NCI-H2171 (cell line): ENCODE measurements at places on chromosomes 16 and 17.

GRCh38 chr16:11429123-11429522, 83.9 kb downstream of the RMI2 start:
- DNase-seq, result no peak

GRCh38 chr16:23948949-23949411, 113.2 kb downstream of the PRKCB start:
- DNase-seq, result no peak

GRCh38 chr17:70314506-70314905, 145.2 kb downstream of the KCNJ2 start:
- no peak for DNase-seq

GRCh38 chr16:68760671-68761275, 23.7 kb downstream of the CDH1 start:
- no peak for DNase-seq

DNA sequence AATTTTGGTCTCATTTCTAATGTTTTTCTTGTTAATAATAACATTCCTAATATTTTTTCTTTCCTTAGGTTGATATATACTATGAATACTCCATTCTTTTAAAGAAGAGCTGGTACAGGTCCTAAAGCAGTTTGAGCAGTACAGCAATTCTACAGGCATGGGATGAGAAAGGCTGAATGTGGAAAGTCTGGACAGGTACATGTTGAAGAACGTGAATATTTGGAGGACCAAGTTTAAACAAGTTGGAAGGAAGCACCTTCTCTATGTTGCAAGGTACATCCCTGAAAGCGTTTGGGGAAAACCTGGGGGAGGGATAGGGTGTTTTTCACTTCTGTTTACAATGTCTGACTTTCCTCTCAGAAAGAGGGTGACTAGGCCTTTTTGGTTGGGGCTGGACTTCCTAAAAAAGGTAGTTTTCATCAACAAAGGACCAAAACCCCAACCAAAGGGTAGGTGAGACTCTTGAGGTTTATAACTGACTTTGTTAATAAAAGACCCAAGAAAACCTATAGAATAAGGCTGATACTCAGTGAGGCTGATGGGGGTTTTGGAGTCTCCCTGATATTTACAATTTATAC, 95.9 kb upstream of the AXIN2 start:
- DNase-seq, result no peak

DNA sequence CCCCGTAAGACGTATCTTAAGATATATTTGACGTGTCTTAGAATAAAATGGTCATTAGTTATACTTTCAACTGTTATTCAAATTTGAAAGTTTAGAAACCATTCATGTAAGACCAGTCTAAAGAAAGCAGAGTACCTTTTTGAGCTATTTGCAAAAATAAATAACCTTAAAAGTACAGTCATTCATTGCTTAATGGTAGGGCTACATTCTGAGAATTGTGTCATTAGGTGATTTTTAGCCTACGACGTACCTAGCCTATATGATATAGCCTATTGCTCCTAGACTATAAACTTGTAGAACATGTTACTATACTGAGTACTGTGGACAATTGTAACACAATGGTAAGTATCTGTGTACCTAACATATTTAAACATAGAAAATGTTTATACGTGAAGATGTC, 139.2 kb downstream of the PHKB start:
- DNase-seq, result no peak

- DNase-seq, result no peak
Measured at GRCh38 chr17:48137656-48138055, 30.1 kb downstream of the SNX11 start.

- DNase-seq, result no peak
Measured at GRCh38 chr16:2595393-2596205, 57.8 kb downstream of the PDPK1 start.

DNA sequence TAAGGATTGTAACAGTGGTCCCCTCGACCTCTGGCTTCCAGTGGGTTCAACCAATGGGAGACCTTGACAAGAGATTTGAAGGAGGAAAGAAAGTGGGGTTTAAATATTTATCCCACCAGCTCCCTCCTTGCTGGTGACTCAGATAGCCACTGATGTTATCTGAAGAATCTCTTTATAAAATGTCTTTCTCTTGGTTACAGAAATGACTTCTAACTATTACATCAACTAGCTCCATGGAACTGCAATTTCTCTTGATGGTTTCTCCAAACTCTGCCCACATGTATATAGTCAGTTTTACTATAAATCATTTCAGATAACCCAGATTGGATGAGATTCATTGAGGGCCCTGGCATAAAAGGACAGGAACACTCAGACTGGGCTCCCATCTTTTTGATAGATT, 920.2 kb upstream of the SOX9 start:
- no peak for DNase-seq

GRCh38 chr17:2101448-2102257, 46.8 kb downstream of the HIC1 start:
- peak; percentile 66 for DNase-seq

DNA sequence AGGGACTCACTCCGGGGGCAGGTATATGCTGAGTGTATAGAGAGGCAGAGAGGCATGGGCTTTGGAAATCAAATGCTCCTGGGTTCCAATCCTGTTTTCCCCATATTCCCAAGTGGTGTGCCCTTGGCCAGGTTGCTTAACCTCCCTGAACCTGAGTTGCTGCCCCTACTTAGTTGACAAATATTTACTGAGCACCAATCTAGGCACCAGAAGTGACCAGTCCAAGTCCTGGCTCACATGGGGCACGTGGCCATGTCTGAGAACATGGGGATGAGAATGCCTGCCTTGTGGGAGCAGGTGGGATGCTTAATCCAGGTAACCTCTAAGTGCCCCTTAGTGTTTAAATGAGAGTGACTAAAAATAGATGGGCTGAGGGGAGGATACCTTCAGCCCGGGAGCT, 4.2 kb downstream of the SOCS3 start:
- no peak for DNase-seq
